ENCODE measurements at places on chromosomes 6 and 20.

GRCh38 chr6:37725957-37726356, 28.3 kb upstream of the MDGA1 start:
- DNase-seq: peak; percentile 16

DNA sequence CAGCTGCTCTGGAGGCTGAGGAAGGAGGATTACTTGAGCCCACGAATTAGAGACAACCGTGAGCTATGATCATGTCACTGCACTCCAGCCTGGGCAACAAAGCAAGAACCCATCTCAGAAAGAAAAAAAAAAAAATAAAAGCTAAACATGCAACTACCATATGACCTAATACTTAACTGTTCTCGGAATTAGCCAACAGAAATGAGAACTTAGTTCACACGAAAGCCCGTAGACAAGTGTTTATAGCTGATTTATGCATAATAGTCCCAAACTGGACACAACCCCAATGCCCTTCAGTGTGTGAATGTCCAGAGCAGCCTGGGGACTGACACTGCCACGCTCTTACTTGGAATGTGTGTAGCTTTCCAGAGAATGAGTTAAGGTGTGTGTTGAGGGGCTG, 211.5 kb upstream of the PROKR2 start:
- no peak for DNase-seq

- DNase-seq: peak; percentile 15
Observed at GRCh38 chr20:58471193-58472164, 43.7 kb downstream of the APCDD1L start.

GRCh38 chr6:166760288-166760687, 133.2 kb upstream of the RPS6KA2 start:
- DNase-seq: no peak

GRCh38 chr20:4108495-4109306, 93.3 kb upstream of the RNF24 start:
- peak; percentile 88 for DNase-seq

- DNase-seq: no peak
Observed at GRCh38 chr6:28758818-28759235, 165.0 kb downstream of the TRIM27 start.

GRCh38 chr6:30769088-30769852, 24.9 kb upstream of the IER3 start:
- peak; percentile 98 for DNase-seq

GRCh38 chr20:3404402-3404801, 3.1 kb downstream of the DNAAF9 start:
- peak; percentile 34 for DNase-seq

GRCh38 chr6:130385064-130385695, 19.4 kb downstream of the TMEM200A start:
- DNase-seq: no peak

DNA sequence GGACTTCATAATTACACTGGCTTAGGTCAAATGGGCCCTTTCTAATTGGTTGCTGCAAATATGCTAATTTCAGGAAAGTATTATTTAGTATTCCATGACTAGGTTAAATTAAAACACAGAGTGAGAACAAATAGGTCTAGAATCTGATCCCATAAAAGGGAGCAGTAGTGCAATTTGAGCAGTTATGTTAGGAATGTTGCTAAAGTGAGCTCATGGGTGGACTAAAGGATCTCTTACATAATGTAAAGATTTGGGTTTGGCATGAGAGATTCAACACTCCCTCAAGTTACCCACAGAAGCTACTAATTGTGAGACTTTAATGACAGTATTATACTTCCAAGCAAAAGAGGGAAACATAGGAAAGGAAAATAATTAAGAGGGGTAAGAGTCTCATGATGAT, 109.1 kb downstream of the C6orf58 start:
- DNase-seq: no peak

DNA sequence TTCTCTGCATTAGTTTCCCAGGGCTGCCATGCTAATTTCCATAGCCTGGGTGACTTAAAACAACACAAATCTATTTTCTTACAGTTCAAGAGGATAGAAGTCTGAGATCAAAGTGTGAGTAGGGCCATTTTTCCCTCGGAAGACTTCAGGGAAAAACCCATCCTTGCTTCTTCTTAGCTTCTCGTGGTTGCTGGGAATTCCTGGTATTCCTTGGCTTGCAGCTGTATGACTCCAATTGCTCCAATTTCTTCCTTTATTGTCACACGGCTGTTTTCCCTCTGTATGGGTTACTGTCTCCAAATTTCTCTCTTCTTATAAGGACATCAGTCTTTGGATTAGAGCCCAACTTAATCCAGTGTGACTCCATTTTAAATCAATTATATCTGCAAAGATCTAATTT, 128.4 kb upstream of the JAG1 start:
- peak; percentile 66 for DNase-seq

DNA sequence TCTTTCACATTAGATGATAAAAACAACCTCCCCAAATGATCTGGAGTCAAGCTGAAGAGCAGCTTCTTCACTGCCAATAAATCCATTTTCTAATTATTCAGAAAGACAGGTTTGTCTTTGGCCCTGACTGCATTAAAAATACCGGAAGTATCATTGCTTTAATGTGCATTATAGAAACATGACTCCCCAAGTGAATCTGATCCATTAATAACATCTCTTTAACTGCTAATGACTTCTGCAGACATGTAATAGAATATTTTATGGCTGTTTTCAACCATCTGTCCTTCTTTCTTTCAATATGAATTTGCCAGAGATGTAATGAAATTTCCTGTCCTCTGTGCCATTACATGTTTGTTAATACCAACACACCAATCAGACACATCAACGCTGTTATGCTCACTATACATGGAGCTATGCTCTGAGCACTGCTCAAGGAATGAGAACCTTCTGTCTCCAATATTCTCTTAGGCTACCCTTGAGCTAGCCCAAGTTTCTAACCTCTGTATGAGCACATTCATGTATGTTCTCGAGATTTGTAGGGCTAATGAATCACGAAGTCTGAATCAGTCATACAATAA, 87.8 kb downstream of the LYRM4 start:
- no peak for DNase-seq

DNA sequence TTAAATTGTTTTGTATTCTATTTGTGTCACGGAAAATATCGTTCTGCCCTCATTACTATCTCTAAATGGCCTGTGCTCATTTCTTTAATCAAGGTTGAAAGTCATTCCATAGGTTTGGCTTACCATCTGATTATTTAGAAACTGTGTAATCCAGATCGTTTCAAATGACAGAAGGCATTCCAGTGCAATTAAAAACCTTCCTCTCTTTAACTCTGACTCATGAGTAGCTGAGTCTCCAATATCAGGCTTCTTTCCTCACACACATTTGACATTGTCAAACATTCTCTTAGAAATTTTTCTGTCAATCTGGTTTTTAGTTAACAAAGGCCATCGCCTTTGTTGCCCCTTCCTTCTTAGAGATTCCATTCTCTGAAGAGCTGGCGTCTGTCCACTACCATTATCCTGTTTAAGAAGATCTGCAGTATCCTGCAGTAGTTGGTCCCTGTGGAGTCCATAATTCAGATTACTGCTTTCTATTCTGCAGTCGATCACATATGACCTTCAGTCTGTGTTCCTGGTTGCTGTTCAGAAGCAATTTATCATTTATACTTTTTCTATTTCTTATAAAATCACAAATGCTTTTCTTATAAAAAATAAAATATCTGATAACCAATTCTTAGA, 3.9 kb upstream of the TRDN start:
- no peak for DNase-seq

DNA sequence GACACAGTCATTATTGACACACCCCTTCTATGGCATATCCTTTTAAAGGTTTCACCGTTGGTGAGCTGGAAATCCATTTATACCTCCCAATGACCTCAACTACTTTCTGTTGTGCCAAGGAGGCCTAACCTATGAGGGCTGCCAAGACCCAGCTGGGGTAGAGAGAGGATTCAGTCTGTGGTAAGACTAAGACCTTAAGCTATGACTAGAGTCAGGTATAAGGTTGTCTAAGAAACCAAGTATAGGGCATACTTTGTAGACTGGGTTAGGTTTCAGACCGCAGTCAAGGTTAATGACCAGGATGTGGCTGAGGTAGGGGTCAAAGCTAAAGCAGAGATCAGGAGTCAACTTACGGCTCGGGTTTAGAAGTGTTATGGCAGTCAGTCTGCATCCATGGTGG, 641.2 kb upstream of the CHD6 start:
- DNase-seq: no peak

GRCh38 chr20:14820771-14821170, 483.4 kb upstream of the FLRT3 start:
- DNase-seq: no peak

DNA sequence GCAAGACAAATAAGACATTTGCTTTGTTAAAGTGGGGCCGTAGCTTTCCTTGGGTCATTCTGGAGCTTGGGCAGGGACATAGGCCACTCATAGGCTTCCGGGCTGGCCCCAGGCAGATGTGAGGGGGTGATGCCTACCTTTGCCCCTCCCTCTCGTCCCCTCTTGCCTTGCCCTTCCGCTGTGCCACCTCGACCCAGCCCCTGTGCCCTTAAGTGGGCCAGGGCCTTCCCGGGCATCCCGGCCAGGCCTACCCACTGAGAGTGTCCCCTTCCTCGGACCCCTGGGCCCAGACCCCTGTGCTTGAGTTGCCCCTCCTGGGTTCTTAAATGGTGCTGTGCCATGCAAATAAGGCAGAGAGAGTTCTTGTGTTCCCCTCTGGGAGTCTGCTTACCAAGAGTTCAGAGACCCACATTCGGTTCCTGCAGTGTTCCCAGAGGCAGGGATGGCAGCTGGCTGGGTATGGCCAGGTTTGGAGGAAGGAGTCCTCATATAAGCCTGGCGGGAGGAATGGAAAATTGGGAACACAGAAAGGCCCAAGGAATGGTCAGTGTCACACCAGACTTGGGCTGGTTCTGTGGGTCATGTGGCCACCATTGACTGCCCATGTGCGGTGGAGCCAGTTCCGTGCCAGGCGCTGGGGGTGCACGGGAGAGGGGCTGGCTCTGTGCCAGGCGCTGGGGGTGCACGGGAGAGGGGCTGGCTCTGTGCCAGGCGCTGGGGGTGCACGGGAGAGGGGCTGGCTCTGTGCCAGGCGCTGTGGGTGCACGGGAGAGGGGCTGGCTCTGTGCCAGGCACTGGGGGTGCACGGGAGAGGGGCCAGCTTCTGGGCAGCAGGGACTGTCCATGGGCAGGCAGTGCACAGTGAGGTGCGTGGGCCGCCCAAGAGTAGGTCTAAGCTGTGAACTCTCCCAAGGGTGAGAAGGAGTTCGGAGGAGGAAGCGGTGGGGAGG, 173.5 kb upstream of the SNX9 start:
- no peak for DNase-seq

DNA sequence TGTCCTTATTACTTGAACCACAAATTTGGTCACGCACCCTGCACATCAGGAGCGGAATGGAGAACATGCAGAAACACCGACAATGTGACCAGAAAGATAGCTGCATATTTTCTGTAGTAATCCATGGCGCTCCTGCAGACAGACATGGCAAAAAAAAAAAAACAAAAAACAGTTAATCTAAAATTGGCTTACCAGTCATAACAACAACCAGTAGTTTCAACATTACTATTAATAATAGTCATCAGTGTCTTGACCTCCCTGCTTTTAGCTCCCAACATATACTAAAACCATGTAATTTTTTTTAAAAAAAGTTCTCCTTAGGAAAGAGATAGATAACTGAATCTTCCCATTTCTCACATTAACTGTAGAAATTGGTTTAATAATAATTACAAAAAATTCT, 6.8 kb downstream of the CGA start:
- DNase-seq: no peak

DNA sequence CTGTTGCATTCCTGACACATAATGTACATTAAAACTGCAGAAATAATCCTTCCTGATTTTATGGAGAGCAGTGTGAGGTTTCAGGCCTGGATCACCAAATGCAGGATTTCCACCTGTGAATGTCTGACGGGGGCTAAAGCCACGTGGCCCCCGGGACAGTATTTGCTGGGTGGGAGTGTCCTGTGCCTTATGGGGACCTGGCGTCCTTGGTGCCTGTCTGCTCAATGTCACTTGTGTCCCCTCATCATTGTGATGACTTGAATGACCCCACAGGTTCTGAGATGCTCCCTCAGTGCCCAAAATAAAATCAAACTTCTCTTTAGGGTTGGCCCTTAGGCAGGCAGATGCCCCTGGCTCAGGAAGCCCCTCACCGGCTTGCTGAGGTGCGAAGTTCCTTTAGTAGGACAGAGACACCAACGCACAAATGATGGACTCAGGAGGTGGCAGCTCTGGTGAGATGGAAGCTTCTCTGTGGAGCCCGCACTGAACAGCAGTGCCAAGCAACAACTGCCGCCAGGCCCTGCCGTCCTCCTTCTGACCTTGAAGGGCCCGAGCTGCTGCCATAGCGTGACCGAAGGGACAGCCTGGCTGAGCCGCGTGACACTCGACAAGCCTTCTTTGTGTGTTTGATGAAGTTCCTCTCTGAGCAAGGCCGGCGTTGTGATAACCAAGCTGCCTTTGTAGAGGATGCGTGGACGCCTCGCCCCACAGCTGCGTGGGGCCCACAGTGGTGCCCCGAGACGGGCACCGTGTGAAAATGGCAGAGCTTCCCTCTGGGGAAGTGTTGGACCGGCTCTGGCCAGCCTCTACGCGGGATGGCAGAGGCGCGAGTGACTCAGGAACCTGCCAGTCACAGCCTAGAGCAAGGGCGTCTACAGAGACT, 30.9 kb downstream of the FRMD1 start:
- DNase-seq: no peak

DNA sequence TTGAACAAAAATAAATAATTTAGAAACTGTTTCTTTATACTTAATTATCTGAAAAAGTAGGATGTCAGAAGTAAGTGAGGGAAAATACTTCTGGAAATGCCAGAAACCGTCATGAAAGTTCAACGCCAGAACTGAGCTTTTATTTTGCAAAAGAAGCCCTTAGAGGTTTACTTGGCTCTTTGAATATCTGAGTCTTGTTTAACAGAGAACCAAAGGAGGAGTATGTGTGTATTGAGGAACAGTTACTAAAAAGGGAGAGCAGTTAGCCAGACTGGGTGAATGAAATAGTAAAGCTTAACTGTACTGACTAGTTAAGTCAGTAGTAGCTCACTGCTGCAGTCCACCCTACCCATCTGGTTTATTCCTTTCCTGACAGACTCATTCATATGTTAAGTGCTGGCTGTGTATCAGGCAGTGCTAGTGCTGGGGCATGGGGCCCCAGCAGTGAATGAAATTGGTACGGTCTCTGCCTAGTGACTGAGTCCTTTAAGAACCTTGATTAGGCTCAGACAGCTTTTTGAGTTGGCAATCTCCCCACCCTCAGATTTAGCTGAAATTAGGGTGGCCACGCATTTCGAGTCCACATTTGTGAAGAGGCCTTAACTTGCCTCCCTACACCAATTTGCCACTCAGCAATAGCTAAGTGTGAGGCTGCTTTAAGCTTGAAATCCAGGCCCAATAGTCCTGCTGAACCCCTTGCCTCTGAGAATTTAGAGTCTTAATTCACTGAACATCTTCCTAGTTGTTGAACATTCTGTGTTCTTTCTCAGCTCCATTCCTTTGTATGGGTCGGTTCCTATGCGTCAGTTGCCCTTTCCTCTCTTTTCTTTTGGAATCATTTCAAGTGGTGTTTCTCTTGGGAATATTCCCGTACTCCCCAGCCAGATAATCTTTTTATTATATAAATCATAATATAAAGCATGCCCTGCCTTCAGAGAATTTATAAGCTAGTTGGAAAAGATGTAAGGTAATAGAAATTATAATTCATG, 20.2 kb downstream of the MAP3K4 start:
- DNase-seq: peak; percentile 17
